ENCODE measurements at places on chromosomes 2 and 18.

DNA sequence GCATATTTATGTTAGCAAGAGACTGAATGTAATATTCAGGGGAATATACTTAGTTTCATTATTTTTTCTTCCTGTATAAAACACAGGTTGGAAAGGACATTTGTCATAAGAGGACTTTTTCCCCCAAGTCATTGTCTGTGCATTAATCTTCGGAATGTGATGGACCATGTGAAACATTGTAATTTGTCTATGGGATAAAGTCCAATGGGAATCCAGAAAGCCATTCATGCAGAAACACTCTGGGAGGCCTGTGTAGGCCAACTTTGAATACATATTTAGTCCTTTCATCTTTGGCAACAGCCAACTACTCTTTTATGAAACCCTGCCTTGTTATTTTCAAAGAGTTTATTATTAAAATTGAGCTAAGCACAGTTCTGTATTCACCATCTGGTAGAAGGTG lies 386.4 kb downstream of the PIK3C3 start:
- DNase-seq, result no peak

- DNase-seq, result no peak
Observed at GRCh38 chr18:22676423-22676822, 256.7 kb upstream of the RBBP8 start.

DNA sequence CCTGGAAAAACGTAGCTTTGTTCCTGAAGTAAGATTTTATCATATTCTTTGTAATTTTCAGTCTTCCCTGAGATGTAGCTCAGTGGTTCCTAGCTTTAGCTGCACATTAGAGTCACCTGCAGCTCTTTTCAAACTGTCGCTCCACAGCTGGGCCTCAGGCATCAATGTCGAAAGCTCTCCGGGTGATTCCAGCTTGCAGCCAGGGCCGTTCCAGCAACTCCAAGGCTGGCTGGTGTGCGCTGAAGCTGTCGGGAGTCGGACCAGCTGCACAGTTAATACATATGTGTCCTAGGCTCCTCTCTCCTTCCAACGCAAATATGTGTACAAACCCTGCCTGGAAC lies 609 bp upstream of the ZNF2 start:
- no peak for DNase-seq

- no peak for DNase-seq
Observed at GRCh38 chr2:206230060-206230762, 44.3 kb upstream of the ZDBF2 start.

- DNase-seq, result no peak
Observed at GRCh38 chr2:54966165-54966832, 84.0 kb downstream of the RTN4 start.

- no peak for DNase-seq
Observed at GRCh38 chr2:219918944-219919343, 291.5 kb downstream of the SLC4A3 start.

DNA sequence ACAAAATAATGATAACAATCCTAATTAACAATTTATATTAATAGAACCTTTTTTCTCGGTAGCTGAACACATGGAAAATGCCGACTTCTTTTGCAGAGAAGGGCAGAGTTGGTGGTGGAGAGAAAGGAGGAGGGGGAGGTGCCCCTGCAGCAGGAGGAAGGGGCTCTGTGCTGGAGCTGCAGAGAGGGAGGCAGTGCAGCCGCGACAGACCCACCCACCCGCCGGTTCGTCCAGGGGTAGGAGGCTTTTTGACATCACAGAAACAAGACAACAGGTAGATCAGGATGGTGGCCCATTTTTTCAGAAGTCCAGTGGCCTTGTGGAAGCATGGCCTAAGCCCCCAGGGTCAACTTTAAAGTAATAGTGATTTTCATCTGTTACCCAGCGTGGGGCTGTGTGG lies 321.1 kb upstream of the SALL3 start:
- DNase-seq, result no peak

DNA sequence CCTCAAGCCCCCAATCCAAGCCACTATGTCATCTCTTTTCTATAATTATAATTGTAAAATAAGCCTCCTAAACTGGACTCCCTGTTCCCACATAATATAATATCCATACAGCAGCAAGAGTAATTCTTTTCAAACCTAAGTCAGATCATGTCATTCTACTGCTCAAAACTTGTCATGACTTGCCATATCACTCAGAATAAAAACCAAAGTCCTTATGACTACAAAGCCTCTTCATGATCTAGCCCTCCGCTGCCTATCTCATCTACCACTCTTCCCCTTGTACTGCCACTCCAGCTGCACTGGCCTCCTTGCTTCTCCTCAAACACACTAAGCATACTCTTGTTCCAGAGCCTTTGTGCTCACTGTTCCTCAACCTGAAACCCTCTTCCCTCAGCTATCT lies 69.9 kb downstream of the MEMO1 start:
- no peak for DNase-seq

DNA sequence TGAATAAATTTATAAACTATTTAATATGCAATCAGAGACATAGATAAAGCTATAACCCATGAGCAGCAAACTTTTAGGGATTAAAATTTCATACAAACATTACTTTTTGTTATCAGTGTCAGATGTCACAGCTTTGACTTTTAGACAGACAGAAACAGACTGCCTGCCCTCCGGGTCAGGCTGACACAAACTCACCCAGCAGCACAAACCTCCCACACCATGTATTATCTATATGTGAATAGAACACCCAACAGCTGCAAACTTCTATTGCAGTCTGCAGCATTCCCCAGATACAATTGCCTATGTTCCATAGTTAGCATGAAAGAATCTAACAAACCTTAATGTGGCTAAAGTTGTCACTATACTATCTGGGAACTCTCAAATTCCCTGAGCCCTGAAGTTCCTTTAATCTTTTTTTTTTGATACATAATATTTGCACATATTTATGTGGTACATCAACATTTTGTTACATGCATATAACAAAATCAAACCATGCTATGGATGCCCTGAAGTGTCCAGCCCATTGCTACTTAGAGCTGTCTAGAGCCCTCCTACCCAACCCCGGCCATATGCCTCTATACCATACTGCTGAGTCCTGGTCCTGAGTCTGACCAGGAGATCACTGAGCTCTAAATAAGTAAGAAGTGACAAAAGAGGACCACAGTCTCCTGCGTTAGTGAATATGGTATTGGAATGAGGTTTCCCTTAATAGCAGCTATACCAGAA lies 214.4 kb downstream of the ZNF385B start:
- no peak for DNase-seq

DNA sequence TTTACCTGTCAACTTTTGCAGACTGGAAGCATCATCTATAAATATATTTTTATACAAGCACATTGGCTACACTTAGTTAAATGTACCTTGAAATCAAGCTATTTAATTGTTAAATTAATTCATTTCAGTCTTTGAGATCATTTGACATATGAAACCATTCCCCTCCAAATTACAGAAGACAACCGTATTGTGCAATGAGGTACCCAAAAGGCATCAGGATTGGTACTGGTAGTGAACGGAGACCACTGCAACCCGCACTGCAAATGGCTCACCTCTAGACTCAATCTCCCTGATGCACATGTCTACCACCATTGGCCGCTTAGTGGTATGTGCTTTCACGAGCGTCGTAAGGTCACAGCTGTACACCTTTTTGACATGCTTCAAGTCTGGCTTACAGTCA lies 47.8 kb upstream of the CHRNA1 start:
- DNase-seq, result no peak

DNA sequence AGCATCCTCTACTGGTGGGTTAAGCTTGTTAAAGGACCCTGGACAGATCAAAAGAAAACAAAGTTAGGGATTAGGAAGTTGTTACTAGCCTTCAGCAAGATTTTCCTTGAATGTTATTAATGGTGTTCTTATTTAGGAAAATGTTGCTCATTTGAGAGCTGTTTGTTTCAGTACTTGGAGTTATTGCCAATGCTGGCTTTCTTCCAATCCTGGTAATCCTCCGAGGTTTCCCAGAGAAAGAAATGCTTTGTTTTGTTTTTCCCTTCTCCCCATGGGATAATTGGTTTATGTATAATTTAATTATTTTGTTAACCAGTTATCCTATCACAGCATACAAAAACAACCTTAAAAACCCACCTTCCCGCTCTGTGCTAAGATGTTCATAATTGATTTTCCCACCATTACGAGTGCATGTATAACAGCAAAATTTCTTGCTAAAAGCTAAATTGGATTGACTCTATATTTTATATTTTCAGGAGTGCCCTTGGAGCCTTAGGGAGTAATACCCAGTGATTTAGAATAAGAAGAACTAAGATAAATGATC lies 79.8 kb downstream of the MGAT5 start:
- no peak for DNase-seq

DNA sequence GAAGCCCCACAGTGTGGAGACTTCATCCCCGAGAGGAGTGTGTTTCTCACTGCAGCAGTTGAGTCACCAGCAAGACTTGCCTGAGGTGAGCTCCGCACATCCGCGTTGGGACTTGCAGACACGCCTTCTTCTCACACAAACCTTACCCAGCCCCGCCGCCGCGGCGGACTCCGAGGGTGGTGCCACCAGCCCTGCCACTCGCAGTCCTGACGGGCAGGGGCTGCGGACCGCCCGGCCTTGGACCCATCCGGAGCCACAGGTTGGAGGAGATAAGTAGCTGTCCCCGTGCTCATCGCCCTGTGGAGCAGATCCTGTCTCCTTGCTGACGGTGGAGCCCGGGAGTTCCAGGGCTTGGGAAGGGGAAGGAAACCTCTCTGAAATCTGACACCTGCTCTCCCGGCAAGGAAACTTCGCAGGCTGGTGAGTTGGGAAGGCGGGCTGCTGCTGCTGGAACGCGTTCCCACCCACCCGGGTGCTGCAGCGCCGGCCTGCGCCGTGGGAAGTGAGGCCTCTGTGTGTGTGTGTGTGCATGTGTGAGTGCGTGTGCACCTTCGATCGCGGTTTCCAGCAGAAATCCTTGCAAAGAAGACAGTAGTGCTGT lies at the start of gene RAB27B:
Gene RAB27B (plus strand): TSS at position 197 of the 601 bp plus-strand sequence. CDS start 49,109 bp downstream, outside the sequence.
- peak; percentile 33 for DNase-seq

GRCh38 chr2:12705742-12706141 lies 11.0 kb upstream of the TRIB2 start:
- DNase-seq, result no peak

DNA sequence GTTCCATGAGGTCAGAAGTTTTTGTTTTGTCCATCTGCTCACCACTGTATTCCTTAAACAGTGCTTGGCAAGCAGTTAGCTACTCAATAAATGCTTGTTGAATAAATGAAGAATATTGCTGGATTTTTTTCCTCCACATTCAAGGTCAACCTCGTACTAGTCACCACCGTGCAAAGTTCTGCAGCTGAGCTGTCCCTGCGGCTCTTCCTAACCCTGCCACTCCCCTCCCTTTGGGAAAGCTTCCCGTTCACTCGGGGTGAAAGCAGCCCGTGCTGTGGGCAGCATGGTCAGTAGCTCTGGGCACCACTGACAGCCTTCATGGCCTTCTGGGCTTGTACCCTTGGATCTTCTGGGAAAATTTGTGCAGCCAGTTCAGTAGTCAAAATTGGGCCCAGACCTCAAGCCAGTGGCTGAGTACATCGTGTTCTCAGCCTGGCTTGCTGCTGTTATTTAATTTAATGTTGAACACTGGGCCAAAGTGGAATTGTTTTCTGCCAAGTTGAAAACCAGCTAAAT lies 469.3 kb upstream of the RAB12 start:
- no peak for DNase-seq

- no peak for DNase-seq
Observed at GRCh38 chr2:203905656-203906055, 30.9 kb upstream of the ICOS start.

- no peak for DNase-seq
Observed at GRCh38 chr2:100161945-100162620, 19.7 kb upstream of the AFF3 start.

GRCh38 chr2:202634556-202635427 lies at the start of gene FAM117B:
FAM117B (plus strand) TSS chr2:202634969; CDS start chr2:202635188, 219 bp downstream.
- peak; percentile 96 for DNase-seq

DNA sequence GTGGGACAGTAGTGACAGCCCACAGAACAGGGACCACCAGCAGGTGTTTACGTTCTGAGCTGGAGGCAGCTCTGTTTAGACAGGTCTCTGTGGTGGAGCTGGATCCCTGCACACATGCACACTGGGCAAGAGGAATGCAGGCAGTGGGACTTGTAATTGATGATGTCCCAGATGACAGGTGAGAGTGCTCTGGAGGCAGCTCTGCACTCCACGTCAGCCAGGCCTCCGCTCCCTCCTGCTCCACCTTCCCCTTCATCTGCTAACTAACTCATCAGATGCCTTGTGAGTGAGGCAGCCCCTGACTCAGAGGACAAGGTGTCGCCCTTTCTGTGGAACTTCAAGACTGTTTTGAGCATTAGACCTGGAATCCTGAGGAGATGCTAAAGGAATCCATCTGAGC lies 53.2 kb downstream of the SH3YL1 start:
- no peak for DNase-seq

- no peak for DNase-seq
Observed at GRCh38 chr2:108125581-108125980, 114.2 kb upstream of the SULT1C3 start.

DNA sequence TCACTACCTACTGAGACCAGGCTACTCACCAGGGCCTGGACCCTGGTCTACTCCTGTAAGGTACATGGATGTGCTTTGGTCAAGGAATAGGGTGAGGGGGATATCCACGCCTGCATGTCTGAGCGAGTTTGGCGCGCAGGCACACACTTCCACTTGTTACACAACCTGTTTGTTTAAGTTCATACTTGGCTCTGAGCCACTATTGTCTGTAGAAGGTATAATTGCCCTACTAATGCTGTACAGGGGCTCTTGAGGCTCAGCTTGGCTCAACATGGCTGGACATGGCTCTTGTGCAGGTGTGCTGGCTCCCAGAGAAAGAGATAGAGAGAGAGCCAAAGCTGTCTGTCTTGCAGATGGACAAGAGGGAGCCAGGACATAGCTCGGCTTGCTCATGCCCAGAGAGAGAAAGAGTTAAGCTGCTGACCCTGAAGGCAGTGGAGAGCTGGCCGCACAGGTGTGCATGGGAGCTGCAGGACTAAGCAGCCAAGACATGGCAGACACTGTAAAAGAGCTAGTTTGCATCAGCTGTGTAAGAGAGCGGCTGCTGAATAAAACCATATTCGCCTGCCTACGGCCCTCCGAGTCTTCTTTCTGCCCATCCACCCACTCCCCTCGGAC lies 35.2 kb downstream of the NPPC start:
- DNase-seq, result no peak

DNA sequence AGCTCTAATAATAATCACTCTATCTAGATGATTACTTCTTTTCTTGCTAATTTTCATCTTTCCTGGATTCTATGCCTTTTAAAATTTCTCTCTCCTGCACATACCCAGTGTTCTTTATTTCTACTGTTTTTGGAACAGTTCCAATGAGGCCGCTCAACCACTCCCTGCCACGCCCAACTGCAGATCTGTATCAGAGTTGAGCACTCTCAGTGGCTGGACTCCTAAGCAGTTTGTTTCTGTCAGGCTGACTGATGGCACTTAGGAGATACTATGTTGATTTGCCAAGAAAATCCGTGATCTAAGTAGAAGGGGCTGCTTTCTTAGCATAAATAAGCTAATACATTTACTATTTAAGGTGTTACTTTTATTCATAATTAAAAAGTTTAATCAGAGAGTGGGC lies 192.8 kb downstream of the ARHGAP15 start:
- no peak for DNase-seq

DNA sequence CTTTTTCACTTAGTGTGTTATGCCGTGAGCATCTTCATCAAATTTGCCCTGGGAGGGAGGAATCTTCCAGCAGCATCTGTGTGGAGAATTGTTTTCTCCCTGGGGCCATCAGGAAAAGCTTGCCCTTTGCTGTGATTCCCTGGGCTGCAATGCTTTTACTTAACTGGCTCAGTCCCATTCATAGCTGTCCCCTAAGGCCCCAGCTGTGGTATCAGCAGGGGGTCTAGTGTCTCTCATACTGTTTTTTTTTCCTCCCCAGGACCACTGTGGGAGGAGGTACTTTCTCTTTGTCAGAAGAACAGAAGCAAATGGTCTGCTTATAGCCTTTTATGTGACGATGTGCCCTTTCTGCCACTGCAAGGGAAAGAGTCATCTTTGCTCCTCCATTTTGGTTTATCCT lies 176.8 kb upstream of the CELF4 start:
- no peak for DNase-seq

Measured in stimulated activated CD4-positive, alpha-beta T cell treated with anti-CD3 and anti-CD28 coated beads, Interleukin-15, amount 100 ng/mL, for 1 hour (primary cell).